ENCODE measurements at places on chromosomes 11 and 22.
A peak's percentile ranks its signal among the peaks of the same experiment; 100 is the strongest.

DNA sequence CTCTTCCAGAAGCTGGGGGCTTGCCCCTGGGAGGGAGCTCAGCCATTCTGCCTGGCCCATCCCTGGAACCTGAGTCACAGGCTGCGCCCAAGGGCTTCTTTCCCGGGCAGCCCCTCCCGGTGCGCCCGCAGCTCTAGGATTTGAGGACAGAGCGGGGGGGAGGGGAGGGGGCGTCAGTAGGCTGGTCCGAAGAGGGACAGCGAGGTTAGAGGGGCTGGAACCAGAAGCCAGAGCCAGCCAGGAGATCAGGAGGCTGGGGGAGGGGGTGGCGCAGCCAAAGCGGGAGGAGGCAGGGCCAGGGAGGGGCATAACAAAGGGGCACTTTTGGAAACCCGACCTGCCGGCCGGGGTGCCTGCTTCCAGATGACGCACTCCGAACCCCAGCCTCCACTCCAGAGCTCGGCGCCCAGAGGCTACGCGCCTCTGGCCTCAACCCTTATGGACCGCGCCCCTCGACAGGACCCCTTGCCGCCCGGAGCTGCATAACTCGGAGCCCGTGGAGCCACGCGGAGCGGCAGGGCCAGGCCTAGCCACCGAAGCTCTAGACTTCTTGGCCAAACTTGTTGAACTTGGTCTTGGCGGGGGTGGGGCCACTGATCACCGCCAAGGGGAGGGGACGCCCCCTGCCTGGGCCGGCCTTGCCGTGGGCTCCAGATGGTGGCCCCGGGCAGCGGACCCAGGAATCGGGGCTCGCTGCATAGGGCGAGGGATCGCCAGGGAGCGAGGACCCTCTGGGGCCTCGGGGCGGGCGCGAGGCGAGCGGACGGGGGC is 744 bp downstream of the PACSIN3 start:
- no peak for DNase-seq

GRCh38 chr11:65225279-65226102 is 36.3 kb upstream of the POLA2 start:
- DNase-seq = no peak

GRCh38 chr11:116792144-116792868 is 627 bp upstream of the APOA5 start:
- DNase-seq = no peak

- no peak for DNase-seq
These were observed 1.9 kb upstream of the TSKU start for GRCh38 chr11:76781046-76781801.

DNA sequence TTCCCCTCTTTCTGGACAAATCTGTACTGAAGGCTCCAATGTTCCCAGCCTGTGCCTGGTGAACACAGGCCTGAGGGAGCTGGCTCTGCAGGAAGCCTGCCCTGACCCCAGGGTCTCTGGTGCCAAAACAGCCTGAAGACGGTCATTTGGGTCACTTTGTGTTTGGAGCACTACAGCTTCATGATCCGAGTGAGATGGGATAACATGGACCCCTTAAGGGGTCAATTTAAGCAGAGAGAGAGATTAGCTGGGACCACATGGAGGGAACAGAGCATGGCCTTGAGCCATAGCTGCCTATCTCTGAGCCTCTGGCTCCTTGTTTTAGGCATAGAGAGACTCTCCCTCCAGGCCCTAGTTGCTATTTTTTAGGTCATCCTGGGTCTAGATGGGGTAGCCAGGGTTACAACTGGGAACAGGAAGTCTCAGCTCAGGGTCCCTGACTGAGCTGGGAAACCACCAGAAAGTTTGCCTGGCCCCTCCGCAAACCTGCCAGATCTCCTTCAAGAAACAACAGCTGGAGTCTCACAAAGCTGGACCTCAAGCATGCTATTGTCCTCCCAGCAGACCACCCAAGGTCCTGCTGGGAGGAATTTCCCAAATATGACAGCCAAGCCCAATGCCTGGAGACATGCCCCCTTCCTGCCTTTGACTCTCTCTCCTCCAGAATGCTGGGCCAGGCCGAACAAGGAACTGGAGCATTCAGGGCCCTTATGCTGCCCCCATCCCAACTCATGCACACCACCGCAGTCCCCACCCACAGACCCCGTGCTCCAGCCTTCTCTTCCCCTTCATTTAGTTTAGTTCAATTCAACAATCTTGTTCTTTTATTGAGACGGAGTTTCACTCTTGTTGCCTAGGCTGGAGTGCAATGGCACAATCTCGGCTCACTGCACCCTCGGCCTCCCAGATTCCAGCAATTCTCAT is 4.0 kb downstream of the SLCO2B1 start:
- no peak for DNase-seq

DNA sequence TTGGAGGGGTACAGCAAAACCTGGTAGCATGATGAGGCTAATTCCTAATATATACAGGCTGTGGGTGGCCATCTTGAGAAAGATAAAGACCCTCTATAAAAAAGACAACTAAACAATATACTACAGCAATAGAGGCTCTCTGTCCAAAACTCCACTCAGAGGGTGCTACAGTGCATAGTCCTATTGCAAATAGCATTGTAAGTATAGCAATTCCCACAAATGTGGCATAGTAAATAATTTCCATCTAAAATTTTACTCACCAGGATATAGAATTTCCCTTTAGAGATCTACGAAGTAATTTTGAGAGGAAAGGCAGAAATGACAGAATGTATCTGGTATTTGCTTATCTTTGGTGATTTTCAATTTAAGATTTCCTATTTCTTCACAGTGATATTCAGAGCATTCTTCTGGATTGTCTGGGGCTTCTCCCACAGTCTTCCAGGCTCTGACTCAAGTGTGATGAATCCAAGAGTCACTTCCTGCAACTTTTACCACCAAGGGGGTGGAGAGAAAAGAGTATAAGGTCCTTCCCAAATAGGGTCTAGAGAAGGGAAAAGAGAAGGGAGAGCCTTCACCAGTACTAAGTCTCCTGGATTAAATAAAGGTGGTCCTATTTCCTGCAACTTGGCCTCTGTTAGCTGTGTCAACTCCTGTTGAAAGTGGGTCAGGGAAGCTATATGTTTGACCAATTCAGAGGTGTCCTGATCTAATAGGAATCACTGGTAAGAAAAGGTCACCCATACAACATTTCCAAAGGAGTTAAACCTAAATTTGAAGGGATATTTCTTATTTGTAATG is 1054.7 kb upstream of the CNTN5 start:
- DNase-seq = peak; percentile 84

- DNase-seq = no peak
These were observed 18.4 kb downstream of the LRP5 start for GRCh38 chr11:68330700-68331337.

DNA sequence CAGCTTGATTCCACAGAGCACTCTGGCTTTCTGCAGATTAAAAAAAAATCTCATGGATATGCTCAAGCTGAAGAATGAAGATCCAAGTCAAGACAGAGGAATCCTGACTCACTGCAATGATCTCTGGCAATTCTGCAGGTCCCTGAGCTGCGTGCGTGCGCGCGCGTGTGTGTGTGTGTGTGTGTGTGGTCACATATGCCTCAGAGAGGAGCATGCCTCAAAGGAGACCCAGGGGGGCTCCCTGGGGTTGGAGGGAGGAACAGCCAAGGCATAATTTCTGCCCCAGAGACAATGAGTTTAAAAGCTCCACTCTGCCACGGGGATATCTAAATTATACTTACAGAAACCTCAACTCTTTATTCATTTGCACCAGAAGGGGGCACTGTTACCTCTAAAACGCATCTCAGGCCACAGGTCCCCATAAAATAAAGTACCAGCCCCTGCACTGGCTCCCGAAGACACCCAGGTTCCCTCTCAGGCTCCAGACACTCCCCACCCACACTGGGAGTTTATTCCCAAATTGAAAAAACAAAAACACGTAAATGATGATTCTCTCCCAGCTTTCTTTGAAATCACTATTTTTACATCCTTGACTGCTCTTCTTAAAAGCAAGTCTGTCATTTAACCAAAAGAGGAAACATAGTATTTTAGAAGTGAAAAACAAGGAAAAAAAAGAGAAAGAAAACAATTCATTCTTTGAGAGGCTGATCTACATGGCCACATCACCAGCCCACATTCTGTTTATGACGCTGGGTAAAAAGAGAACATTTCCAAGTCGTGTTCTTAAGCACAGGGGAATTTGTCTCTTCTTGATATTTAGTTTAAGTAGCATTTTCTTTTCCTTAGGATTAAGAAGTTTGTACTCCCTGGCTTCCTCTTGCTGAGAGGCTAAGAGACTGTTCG is 401.0 kb downstream of the LARGE1 start:
- no peak for DNase-seq

DNA sequence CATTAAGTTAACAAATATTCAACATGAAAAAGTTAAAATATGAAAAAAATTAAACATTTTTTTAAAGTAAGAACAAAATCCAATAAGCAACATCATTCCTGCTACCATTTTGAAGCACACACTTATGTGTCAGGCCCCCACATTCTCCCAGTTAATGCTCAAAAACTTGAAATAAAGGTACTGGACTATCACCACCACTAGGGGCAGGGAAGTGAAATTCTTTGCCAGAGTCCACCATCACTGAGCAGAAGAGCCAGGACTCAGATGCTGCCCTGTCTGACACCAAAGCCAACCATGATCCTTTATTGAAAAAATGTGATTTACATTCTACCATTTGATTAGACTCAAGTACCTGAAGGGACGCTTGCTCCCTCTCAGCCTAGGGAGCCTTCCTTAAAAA is 39.1 kb downstream of the PITPNB start:
- no peak for DNase-seq

DNA sequence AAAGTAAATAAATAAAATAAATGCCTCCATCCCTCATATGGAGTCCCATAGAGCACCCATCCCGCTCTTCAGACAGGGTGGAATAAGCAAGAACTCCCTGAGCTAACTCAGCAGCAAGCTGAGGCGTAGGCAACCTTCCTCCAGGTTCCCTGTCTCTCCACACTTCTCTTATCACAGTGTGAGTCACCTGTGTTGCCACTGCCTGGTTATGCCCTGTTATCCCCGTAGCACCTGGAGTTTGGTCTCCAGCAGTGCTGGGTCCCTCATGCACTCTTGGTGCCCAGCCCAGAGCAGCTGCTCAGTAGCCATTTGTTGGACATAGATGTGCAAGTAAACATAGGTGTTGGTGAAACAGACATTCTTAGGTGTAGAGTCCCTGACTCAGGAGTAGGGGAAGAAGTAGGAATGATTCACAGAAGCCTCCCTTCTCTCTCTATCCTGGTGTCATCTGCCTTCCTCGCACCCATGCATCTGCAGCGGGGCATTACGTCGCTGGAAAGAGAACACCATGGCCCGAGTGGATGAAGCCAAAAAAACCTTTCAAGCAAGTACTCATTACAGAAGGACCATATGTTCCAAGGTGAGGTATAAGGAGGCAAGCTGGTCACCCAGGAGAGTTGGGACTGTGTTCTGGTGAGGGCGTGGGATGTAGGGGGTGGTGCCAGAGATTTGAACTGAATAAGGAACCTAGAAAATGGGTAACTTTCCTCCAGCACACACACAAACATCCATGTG is 56.0 kb downstream of the PISD start:
- DNase-seq = no peak

- no peak for DNase-seq
These were observed 125.1 kb downstream of the TRIM44 start for GRCh38 chr11:35787626-35788025.

GRCh38 chr11:128595775-128596174 is 8.4 kb upstream of the ETS1 start:
- no peak for DNase-seq

- no peak for DNase-seq
These were observed 11.6 kb downstream of the SLC3A2 start for GRCh38 chr11:62892077-62892922.

- no peak for DNase-seq
These were observed 16.0 kb downstream of the MRTFA start for GRCh38 chr22:40620464-40621046.

DNA sequence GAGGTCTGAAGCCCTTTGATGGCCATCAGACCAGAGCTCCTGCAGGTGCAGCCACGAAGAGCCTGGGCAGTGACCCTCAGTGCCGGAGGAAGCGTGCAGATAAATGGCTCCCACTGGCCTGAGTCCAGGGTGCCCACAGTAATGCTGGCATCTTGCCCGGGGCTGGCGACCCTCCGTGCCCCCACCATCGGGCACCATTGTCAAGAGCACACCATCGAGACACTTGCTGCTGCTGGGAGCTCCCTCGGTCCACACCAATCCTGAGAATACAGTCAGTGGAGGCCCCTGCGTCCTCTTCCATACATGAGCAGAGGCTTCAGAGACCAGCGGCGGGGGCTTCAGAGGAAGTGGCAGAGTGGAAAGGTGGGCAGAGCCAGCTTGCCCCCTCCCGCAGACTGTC is 1448.3 kb downstream of the BRD1 start:
- no peak for DNase-seq

GRCh38 chr11:64560139-64560771 is 30.8 kb upstream of the SLC22A12 start:
- no peak for DNase-seq

DNA sequence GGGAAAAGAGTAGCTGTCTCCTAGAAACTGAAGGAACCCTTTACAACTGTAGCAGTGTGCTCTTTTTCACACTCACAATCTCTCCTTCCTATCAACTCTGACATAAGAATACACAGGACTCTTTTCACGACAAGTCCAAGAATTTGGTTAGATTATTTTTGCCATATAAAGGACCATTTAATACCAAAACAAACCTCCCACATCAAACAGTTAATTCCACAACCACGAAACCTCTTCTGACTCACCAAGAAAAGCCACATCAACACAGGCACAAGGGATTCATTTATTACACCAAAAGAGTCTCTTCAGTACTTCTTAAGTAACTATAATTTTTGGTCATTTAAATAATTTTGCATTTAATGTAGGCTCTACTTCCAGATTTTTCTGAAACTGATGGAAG is 222.6 kb upstream of the PITPNB start:
- peak; percentile 35 for DNase-seq

DNA sequence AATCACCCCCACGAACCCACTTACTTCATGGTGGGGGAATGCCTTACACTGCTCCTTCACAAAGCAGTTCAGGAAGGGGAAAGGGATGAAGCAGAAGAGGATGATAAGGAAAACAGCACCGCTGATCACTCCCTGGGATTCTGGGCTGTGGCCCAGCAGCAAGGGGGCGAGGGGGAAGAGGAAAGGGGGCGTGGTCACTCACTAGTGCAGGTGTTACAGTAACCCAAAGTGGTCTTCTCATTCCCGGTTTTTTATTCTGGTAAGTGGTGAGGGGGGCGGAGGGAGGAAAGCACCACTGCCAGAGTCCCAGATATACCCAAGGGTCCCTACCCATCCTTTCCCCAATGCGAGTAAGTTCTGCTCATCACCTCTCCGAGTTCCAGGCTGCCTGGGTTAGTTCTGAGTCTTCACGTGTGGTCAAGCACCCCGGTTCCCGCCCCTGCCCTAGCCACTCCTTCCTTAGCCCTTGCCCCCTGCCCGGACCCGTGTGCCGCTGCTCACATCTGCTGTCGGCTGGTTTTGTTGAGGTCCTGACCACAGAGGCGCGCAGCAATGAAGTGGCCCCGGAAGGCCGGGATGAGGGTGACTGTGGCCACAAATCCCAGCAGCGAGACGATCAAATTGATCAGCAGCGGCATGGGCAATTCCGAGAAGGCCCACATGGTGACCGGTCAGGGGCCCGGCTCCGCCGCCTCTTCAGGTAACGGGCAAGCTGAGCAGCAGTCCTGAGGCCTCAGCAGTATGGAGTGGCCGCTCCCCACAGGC is 477 bp downstream of the DPAGT1 start:
- DNase-seq = no peak

- no peak for DNase-seq
These were observed 98.2 kb downstream of the LDLRAD3 start for GRCh38 chr11:36041988-36042611.

Data from HS-27A (cell line).